CMK (cell line): ENCODE measurements at places on chromosomes 13 and 19.

- DNase-seq = no peak
Measured at GRCh38 chr13:59877933-59878332, 285.8 kb downstream of the DIAPH3 start.

- no peak for DNase-seq
Measured at GRCh38 chr13:76163761-76164160, 527.6 kb downstream of the LMO7 start.

DNA sequence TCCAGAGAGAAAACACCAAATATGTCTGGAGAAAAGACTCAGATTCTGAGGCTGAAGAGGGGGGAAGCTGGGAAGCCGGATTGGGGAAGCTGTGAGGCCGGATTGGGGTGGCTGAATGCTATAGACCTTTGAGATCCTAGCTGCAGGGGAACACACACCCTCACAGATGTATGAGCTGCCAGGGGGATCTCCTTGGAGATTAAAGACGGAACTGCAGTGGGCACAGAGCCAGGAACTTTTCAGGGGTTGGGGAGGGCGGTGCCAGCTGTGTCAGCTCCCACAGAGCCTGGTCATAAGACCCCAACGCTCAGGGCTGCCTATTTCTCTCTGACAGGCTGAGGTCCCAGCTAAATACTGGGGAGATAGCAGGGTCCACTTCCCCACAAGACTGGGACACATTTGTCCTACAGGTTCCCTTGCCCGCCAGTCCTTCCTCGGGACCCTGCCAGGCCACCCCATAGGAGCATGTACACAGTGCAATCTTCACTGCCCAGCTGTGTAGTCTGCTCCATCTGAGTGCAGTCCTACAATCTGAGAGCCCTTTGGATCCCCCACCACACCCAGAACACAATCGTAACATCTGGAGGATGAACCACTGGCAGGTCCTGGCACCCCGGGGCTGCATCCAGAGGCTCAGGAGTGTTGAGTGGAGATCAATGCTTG is 1893.9 kb downstream of the PCDH9 start:
- no peak for DNase-seq

DNA sequence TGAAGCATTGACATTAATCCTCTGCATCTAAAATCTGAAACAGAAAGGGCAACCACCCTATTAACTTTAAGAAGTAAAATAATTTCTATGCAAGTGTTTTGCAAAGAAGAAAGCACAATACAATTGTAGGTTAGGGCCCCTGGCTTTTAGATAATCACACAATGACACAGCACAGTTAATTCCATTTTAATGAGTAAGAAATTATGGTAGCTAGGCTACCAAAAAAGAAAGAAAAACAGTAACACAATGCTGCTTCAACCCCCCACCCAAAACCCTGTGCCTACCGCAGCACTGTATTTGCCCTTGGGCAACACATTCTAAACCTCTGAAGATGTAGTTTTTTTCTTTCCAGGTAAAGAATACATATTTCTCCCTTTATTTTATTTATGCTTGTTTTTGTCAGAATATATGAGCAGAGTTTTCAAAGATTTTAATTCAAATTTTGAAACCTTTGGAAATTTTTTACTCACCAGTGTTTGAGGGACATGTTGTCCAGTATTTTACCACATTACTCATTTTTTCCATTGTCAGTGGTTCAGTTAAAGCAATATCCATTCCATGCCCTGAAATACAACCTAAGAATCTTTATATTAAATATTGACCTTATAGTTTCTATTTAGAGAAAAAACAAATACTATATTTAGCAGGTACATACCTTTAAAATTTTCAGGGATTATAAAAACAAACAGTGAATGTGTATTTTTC is 21.1 kb downstream of the SOHLH2 start:
- DNase-seq = no peak

GRCh38 chr13:111555268-111555808 is 234.9 kb downstream of the TEX29 start:
- DNase-seq = no peak

DNA sequence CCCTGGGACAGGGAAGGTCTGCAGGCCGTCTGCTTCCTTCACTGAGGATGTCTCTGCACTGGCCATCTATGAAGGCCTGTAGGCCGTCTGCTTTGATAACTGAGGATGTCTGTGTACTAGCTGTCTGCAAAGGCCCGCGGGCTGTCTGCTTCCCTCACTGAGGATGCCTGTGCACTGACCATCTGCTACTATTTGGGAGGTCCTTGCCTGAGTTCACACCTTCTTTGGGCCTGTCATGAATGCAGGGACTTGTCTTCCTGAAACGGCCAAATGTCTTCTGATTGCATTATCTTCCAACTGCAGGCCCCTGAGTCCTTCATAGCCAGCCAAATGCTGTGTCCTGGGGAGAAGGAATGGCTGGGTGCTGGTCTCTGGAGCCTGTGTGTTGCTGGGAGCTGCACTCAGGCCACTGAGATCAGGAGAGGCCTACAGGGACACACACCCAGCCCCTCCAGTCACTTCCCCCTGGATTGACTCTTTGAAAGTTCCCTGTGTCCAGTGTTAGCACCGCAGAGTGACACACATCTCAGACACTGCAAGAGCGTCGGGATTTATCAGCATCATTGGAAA is 72.9 kb downstream of the TEX29 start:
- no peak for DNase-seq

GRCh38 chr19:51695088-51695487 is 2.0 kb downstream of the SPACA6 start:
- DNase-seq = no peak

DNA sequence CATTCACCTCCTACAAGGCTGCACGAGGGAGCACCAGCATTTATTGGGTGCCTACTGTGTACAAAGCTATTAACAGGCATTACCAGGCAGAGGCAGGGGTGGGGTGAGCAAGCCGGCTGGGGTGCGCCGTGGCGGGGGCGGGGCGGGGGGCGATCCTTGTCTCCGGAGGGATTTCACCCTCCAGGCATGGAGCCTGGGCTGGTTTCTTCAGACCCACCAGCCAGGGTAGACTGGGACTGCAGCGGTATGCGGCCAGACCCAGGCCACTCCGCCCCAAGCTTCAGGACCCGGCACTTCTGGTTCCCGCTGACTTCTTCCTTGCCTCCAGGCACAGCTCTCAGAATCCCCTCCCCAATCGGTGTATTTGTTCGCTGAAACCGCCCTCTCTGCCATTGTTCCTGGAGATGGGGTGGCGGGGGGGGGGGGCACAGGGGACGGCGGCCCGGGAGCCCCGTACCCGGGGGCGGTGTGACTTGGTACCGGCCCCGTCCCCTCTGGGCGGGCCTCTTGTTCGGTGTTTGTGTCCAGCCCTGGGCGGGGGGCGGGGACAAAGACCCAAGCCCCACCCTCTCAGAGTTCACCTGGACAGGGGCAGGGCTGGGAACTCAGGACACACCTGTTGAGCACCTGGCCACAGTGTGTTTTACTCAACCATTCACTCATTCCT is 14.4 kb downstream of the TJP3 start:
- no peak for DNase-seq

- no peak for DNase-seq
Measured at GRCh38 chr13:64305246-64305645, 2889.6 kb upstream of the PCDH20 start.

DNA sequence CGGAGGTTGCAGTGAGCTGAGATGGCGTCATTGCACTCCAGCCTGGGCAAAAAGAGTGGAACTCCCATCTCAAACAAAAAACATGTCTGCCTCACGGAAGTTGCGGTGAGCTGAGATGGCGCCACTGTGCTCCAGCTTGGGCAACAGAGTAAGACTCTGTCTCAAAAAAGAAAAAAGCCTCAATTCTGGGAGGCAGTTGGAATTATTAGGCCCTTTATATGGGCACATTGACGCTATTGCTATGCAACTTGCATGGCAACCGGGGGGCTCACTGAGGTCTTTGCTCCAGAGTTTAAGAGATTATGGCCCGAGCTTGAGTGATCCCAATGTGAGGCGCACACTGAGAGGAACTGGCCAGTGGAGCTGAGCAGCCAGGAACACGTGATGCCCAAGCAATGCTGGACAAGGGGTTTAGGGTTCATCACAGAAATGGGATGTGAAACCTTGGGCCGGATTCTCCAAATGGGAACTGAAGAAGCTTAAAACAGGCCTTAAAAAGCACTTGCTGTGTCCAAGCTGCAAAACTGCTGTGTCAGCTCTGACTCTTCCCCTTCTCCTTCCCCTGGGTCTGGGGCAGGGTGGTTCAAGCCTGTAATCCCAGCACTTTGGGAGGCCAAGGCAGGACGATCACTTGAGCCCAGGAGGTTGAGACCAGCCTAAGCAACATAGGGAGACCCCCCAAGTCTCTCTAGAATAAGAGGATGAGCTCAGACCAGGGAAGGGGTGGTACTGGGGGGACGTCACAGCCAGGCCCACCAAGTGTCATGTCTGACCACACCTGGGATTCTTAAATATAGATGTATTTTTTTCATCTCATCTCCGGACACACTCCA is 2.5 kb downstream of the FTL start:
- no peak for DNase-seq

GRCh38 chr19:7633698-7634097 is at the start of gene PCP2:
Gene PCP2 (minus strand): TSS chr19:7633719. CDS start chr19:7633457, 262 bp downstream.
- DNase-seq = no peak

GRCh38 chr13:103222683-103223082 is 156.5 kb upstream of the SLC10A2 start:
- no peak for DNase-seq
